Left kidney (tissue), 8 donors: ENCODE measurements at places on chromosomes 4 and X.

DNA sequence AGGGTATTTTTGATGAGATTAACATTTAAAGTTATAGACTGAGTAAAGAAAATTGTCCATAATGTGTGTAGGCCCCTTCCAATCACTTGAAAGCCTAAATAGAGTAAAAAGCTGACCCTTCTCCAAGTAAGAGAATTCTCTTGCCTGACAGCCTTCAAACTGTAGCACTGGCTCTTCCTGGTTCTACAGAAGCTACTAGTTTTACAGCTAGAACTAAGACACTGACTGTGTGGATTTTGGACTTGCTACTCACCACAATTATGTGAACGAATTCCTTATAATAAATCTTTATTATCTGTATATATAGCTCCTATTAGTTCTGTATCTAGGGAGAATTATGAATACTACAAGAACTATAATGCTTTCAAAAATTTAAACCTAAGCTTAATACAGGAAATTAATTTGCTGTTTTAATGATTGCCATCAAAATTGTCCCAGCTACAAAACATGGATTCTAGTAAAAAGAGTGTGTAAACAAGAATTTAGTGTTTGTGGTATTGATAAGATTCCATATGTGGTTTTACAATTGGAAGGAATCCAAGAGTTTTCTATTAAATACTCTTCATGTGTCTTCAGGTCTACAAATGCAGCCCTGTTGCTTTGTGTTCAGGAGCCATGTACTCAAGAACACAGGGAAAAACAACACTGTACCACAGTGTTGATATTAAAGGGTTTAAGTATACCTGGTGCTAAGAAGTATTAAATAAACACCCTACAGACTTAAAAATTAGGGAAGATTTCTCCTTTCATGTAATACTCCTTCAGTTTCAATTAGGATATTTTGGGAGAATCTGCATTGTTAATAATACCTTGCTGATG, 366.5 kb downstream of the CXXC4 start:
- no peak for DNase-seq

DNA sequence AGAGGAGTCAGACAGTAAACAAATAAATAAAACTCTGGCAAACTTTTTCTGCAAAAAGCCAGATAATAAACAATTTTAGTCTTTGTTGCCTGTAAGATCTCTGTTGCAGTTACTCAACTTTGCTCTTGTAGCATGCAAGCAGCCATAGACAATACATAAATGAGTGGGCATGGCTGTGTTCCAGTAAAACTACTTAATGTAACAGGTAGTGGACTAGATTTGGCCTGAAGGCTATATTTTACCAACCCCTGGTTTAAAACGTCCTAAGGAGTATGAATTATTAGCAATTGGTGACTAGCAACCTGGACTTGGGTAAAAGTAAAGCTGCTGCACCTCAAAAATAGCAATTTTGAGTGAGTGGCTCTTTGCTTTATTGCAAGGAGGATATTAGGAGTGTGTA, 30.9 kb downstream of the SLAIN2 start:
- DNase-seq, result no peak

- DNase-seq, result no peak
These were observed 33.5 kb upstream of the KCNIP4 start for GRCh38 chr4:21982087-21982486.

DNA sequence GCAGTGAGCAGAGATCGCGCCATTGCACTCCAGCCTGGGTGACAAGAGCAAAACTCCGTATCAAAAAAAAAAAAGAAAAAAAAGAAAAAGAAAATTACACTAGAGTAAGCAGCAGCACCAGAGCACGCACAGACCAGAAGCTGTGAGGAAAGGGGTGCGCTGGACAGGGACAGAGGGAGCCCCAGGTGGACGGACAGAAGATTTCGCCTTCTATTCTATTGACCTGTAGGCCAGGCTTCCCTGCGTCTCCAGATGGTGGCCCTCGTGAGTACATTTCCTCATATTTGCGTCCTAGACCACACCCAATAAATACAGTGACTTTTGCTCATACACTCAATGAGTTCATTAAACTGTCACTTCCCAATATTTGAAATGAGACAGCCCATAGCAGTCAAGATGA, 19.1 kb downstream of the MTNR1A start:
- DNase-seq, result no peak

DNA sequence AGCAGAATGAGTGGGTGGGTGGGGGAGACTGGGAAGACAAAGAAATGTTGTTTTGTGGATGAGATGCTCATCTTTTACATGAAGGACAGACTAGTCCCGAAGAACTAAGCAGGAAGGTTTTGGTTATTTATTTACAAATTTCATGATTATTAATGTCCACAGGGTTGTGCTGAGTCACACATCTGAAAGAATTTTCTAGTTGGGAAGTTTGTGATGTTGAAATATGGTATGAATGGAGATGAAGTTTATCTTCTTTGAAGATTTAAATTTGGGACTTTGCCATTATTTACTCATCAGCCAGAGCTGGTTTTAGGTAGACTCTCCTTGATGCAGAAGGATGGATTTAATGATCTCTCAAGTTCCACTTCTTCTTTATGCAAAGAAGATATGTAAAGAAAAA, 75.5 kb downstream of the MOSPD2 start:
- DNase-seq, result no peak
